ENCODE measurements at places on chromosomes 16 and 17.

DNA sequence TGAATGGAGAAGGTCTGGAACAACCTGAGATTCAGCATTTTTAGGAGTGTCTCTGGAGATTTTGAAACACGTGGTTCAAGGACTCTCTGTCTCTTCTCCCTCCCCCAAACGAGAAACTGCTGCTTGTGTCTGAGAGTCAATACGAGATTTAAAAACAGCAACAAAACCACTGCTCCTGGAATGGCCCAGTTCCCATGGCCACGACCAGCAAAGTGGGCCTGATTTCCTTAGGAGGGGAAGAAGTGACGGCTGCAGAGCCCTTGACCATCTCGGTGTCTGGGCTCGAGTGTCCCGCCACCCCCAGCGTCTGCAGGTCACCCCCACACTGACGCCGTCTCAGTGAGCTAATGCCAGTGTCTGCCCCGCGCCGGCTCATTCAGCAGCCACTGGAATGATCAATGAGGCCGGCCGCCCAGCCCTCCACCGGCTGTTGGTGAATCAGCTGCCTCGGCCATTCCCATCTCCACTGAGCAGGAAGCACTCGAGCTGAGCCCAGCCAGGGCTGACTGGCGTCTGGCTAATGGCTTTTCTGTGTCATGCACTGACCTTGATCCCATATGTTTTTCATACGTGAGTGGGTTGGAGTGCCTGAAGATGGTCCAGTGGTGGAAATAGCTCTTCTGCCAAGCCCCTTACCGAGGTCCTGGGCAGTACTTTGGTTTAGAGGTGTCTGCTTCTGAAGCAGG, 151.8 kb downstream of the PITPNC1 start:
- DNase-seq, result peak; percentile 78

- no peak for DNase-seq
Observed at GRCh38 chr17:77287432-77288068, 146.8 kb downstream of the SEC14L1 start.

DNA sequence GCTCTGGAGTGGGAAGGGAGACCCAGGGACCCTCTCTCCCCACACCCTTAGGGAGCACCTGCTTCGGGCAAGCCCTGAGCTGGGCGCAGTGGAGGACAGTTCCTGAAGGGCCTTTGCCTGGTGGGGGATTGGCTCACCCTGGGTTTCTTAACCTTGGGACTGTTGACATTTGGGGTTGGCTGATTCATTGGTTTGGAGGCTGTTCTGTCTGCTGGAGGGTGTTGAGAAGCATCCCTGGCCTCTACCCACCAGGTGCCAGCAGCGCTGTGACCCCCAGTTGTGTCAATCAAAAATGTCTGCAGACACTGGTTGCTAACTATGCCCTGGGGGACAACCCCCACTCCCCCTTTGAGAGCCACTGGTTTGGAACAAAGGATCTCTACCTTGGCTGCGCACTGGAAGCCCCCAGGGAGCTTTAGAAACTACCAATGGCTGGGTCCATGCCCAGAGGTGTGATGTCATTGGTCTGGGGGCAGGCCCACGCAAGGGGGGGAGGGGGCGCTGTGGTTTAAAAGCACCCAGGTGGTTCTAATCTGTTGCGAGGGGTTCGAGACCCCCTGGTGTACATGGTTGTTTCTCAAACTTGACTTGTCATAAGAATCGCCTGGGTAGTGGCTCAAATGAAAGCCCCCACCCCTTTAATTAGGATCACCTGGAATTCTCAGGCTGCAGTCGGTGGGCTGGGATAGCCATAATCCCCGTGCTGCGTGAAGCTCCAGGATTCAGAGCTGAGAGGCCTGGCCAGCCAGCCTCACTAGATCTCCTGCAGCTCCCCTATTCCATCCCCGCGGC, 151.9 kb upstream of the GSE1 start:
- no peak for DNase-seq

DNA sequence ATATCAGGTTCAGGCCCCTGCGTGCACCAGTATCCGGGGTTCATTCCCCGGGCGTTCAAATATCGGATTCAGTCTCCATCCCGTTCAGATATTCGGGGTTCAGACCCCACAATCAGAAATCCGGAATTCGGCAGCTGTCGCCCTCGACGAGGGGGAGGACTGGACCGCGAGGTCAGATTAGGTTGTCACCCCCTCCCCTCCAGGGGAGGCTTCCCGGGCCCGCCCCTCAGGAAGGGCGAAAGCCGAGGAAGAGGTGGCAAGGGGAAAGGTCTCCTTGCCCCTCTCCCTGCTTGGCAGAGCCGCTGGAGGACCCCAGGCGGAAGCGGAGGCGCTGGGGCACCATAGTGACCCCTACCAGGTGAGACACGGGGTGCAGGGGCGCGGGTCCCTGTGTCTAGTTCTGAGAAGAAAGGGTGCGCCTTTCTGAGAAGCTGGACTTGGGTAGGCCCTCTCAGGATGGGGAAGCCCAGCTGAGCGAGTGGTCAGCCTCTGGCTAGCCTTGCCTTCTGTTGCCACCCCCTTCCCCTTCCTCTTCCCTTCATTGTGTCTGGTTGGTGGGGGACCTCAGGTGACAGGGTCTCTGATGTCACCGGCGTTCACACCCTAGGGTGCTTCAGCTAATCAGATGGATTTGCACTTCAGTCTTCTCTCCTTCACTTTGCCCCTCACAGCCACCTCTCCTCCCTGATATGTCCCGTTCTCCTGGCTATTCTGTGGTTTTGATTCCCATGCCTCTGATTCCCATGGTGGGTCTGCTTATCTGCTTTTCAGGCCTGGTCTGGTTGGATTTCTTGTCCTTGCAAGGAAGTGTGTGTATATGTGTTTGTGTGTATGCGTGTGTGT, 844 bp downstream of the TAOK2 start:
- no peak for DNase-seq

DNA sequence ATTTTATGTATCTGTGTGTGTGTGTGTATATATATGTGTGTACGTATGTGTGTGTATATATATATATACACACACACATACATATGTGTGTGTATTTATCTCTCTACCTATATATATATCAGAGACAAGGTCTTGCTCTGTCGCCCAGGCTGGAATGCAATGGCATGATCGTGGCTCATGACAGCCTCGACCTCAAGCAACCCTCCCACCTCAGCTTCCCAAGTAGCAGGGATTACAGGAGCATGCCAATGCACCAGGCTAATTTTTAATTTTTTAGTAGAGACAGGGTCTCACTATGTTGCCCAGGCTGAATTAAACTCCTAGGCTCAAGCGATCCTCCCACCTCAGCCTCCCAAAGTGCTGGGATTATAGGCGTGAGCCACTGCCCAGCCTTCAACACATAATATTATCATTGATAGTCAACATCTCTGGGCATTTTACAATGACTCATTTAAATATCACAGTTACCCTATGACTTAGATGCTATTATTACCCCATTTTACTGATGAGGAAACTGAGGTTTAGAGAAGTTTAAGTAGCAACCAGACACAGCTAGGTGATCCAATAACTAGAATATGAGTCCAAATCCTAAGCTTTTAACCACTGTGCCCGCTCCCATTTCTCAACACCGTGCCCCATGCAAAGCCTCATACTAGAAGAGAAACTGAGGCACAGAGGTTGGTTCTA, 24.3 kb downstream of the G6PC3 start:
- no peak for DNase-seq

GRCh38 chr17:39618246-39618913, 8.4 kb upstream of the PPP1R1B start:
- no peak for DNase-seq

DNA sequence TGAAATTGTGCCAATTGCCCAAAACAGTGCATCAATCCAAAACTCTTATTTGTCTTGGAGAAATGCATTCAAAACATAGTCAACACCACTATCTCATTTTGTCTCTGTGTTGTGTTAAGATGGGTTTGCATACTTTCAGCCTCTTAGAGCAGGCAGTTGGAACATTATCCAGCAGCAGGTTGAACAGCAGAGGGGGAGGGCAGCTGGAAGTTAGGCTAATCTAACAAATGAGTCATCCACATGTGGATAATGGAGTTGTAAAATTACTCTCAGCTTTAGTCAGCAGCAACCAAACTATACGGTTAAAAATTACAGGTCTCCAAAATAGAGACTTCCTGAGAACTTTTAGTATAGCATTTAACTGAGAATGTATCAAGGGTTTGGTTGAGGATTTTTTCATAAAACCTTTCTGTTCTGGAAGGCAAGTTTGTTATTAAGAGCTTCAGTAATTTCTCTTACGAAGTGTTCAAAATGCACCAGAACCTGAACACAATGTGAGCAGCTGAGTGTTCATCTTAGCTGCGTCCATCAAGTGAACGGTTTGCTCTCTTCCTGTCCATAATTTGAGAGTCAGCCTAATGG, 46.3 kb downstream of the PRKCA start:
- DNase-seq, result no peak

All from type B pancreatic cell (in vitro differentiated cells).